GM12891 (cell line): ENCODE measurements at places on chromosomes 2 and 18.

GRCh38 chr18:30712383-30712782, 330.2 kb downstream of the DSC3 start:
- peak; percentile 5 for DNase-seq

- DNase-seq, result no peak
Measured at GRCh38 chr18:55466789-55467188, 121.2 kb downstream of the TCF4 start.

DNA sequence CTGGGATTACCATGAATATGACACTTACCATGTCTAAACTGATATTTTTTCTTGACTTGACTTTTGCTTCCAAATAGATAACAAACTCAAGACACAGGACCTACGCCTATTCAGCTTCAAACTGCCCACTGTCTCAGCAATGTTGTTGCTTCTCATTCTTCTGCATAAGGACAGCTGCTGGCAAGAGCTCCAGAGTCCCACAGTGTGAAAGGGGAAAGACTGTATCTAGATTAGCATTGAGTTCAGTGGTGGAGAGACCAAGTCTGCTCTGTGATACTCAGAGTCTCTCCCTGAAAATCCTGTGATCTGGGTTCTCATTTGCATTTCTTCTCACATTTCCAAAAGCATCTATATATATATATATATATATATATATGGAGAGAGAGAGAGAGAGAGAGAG, 247.9 kb upstream of the NT5C1B start:
- DNase-seq, result no peak

GRCh38 chr2:68185541-68186164, 28.0 kb downstream of the PNO1 start:
- DNase-seq, result peak; percentile 30

- no peak for DNase-seq
Measured at GRCh38 chr2:105935063-105935462, 190.4 kb downstream of the NCK2 start.

GRCh38 chr2:7027956-7028655, 110.9 kb downstream of the RNF144A start:
- no peak for DNase-seq

GRCh38 chr2:126643972-126644371, 12.0 kb upstream of the GYPC start:
- no peak for DNase-seq

DNA sequence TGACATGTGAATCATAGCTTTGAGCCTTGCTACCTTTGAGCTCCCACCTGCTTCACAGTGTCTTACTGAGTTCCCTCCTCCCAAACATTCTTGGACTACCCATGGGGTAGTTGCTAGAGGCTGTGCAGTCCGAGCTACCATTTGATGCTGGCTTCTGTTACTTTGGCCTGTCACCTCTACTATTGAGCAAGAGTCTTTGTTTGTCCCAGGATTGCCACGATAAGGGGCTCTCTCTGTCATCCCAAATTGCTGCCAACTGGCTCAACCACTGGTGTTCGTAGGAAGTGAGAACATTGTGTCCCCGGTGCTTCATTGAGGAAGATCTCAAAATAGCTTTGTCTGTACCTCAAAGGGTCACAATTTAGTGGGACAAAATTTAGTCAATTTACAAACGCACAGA, 59.1 kb upstream of the PAX8 start:
- DNase-seq, result no peak

- DNase-seq, result no peak
Measured at GRCh38 chr2:205091411-205091810, 546.1 kb downstream of the PARD3B start.
